ENCODE measurements at places on chromosomes 1 and 21. TPM values are rescaled to one million over a fixed set of nuclear protein-coding genes. Genes with fewer than 3 reads are reported as not detected.

Gene SUMO3
- 126 TPM for polyA plus RNA-seq

Gene SPRR5
- not detected for polyA plus RNA-seq

Gene USH2A
- 0.19 TPM for polyA plus RNA-seq

Gene HSD3B2
- 2.6 TPM for polyA plus RNA-seq

Gene OLIG1
- polyA plus RNA-seq, result 0.16 TPM

Gene HHIPL2
- polyA plus RNA-seq, result 0.44 TPM

- peak; percentile 25 for DNase-seq
Observed at GRCh38 chr1:237562242-237562823, 328.4 kb downstream of the ZP4 start.

DNA sequence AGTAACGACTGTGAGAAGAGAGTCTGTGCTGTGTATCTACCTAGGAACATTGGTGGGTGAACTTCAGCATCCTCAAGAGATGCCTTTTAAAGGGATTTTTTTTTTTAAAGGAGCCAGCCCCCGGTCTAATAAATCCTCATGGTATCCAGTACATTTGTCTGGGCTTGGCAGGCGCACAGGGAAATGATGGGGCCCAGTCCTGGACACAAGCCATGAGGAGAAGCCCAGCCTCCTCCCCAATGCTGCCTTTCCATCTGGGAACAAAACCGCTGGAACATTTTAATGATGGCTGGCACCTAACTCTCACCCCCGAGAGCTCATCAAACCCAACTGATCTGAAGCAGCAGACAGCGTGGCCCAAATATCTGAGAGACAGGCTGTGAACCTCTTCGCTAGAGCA lies 64.2 kb downstream of the ACOT7 start:
- no peak for DNase-seq

DNA sequence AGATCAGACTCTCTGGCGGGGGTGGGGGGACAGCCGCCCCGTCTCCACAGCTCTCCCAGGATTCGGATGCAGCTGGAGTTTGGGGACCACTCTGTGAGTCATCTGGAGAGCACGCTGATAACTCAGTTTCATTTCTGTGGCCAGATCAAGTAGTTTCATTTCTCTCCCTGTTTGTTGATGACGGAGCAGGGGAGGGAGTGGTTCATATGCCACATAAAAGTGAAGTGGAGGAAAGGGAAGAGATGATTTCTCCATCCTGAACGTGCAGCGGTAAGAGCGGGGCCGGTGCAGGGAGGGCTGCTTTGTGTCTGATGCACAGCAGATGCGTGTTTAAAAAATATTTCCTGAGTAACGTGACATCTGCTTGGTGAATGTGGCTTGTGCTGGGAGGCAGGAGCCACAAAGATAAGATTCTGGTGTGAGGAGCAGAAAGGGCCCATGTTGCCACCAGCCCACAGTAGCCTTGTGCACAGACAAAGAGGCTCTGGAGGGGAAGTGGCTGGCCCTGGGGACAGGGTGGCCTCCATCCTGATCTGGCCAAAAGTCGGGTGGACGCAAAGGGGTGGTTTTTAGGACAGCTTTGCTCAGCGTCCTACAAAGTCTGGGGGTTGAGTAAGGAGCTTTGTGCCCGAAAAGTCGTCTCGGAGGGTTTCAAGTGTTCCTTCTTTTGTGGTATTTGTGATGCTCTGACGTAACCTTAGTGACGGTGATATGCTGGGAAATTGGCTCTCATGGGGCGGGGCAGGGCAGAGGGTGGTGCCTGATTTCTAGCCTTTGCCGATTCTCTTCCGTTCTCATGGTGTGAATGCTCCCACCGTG lies at the start of gene MX2:
MX2 (plus strand) TSS at position 242 of the 819 bp plus-strand sequence. CDS start 14,880 bp downstream, outside the sequence.
- no peak for DNase-seq

GRCh38 chr1:94676686-94677085 lies 135.1 kb upstream of the F3 start:
- DNase-seq, result peak; percentile 12

- DNase-seq, result no peak
Observed at GRCh38 chr21:36734367-36735200, 35.7 kb downstream of the SIM2 start.

GRCh38 chr1:1245178-1245816 lies 1.2 kb downstream of the C1QTNF12 start:
- DNase-seq, result no peak

- no peak for DNase-seq
Observed at GRCh38 chr21:38243732-38244406, 12.9 kb upstream of the KCNJ15 start.

GRCh38 chr1:44619261-44619900 lies 54.9 kb downstream of the TMEM53 start:
- no peak for DNase-seq

- no peak for DNase-seq
Observed at GRCh38 chr1:232221802-232222499, 408.0 kb downstream of the SIPA1L2 start.

DNA sequence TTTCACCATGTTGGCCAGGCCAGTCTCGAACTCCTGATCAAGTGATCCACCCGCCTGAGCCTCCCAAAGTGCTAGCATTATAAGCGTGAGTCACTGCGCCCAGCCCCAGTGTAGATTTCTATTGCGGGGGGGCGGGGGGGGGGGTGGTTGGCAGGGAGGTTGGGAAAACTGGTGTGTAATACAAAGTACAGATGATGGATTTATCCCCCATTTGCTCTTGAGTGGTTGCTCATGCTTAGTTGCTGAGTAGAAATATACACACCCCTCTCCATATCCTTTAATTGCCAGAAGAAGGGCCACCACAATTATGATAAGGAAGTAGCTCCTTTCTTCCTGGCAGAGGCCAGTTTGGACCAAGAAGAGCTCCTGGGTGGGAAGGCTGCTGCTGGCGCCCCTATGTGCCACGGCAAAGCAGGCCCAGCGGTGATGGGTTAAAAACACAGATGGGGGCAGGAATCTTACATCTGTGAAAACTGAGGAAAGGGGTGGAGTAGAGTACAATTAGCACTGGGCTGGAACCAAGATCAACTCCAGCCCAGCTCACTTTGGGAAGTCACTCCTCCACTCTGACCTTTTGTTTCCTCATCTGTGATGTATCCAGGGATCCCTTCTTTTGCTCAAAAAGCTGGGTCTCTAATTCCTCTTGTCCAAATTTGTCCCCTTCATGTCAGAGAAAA lies 55.2 kb downstream of the MRPL37 start:
- DNase-seq, result no peak

DNA sequence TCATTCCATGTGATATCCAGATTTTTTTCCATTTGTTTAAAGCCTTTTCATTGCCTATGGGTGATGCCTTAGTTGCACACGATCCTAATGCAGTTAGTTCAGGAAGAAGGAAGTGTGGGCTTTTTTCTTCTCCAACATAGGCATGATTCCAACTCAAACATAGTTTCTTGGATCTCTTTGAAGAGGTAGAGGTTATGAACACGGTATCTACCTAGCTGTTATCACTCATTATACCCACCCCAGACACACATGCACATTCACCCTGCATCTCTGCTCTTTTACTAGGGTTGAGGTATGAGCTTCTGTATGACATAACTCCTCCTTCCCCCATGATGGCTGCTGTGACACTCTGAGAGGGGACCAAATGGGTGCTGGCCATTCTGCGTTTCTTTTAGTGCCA lies 122.1 kb upstream of the ZNF648 start:
- no peak for DNase-seq

DNA sequence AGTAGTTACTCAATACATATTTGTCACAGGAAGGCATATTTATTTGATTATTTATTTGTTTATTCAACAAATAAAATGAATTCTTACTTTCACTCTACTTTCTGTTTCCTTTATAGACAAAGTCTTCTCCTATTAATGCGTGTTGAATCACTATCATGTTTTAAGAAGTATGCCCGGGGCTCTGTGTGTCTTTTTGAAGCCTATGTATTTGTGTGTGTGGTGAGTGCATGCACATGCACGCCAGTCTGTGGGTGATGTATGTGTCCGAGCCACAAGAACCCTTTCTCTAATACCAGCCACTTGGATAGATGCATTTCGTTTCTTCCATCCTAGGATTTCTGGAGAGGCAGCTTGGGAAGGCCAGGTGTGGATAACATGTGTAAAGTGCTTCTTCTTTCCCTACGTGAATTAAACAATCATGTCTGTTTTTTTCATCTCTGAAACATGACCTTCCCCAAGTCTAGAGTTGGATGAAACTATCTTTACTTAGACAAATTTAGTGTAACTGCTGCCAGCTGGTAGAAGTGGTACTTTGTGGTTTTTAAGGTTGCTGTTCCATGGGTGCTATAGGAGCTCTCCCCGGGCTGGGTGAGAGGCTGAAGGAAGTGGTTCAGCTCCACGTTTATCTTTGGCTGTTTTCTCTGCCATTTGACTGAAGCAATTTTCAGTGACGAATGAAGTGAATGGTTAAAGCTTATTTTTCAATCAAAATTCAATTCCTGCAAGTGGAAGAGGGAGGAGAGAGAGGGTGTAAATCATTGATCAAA lies 46.8 kb upstream of the PPM1J start:
- no peak for DNase-seq

GRCh38 chr1:112706505-112707220 lies at the start of gene RHOC:
Gene RHOC (minus strand): TSS chr1:112707127. CDS start chr1:112703799, 3,328 bp downstream.
- DNase-seq, result no peak

- DNase-seq, result no peak
Observed at GRCh38 chr1:113904293-113904673, 316 bp downstream of the AP4B1 start.

DNA sequence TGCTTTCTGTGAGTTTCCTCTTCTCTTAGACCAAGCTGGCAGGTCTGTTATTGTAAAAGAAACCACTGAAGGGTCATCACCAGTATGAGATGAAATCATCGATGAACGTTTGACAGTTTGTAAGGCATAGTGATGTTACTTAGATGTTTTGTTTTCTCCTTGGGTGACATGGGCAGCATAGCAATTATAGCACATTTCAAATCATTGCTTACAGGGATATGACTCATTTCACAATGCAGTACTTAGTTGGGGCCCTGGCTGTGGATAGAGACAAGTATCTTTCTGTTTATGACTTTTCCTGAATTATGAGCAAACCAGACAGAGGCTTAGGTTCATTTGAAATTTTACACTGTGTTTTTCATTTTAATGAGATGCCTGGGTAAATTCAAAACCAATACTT lies 313.0 kb downstream of the RWDD3 start:
- DNase-seq, result no peak

DNA sequence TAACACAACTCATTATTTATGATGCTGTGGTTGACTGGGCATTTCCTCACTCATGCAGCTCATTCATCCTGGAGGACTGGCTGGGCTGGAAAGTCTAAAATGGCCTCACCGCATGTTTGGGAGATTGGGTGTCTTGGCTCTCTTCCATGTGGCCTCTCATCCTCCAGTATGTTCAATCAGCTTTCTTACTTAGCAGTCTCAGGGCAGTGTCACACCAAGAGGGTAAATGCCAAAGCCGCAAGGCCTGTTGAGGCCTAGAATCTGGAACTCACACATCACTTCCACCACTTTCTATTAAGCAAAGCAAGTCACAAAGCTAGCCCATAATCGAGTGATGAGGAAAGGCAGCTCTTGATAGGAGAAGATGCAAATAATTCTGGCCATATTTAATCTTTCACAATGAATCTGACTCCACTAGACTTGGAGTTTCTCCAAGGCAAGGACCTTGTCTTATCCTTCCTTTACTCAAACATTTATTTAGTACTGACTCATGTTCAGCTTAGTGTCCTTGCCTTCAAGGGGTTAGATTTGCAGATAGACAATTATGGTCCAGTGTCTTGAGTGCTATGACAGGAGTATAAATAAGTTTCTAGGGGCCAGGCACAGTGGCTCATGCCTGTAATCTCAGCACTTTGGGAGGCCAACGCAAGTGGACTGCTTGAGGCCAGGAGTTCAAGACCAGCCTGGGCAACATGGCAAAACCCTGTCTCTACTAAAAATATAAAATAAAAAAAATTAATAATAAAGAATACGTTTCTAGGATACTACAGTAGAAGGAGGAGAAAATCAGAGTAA lies 45.1 kb downstream of the TMEM53 start:
- DNase-seq, result no peak

Measured in left renal pelvis (tissue), 4 donors.